GM23338 (cell line): ENCODE measurements at places on chromosomes 1 and 21. TPM values are rescaled to one million over a fixed set of nuclear protein-coding genes. Genes with fewer than 3 reads are reported as not detected.

Gene HAO2
- not detected in 2 replicates for total RNA-seq

Gene LRRC7
- total RNA-seq, result not detected in 2 replicates

Gene VWA1
- 21.9 and 31.5 TPM in 2 replicates for total RNA-seq

Gene FAM177B
- not detected in 2 replicates for total RNA-seq

DNA sequence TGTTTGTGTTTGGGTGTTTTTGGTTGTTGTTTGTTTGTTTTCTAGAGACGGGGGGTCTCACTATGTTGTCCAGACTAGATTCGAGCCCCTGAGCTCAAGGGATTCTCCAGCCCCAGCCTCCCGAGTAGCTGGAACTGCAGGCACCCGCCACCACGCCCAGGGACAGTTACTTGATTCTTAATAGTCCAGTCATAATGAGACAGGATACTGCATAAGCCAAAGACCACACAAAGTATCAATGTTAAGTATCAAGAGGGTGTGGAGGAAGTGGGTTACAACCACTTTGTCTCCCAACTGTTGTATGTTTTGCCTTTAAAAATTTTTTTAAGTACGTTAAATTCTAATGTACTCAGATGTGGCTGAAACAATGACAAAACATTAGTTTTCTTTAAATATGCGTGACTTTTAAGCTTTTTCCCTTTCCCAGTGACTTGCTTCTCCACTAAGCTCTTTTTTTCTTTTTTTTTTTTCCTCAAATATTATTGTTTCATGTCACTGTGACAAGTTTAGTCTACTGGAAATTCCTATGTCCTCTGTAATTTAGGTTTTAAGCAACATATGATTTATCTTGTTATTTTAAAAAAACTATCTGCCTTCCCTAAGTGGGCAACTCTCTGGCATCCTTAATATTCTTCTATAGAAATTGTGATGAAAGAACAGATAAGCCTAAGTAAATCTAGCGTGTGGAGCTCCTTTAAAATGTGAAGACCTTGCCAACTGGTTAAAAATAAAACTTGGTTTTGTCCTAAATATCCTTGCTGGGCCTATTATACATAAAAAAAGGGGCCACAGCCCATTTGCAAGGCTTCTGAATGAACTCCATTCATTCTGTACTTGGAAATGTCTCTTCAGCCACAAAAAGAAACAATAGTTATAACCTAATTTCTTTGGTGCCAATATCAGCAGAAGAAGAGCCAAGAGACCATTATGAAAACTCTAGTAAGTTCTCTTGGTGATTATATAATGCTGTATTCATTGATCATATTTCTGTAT lies 56.2 kb upstream of the DPH5 start:
- DNase-seq, result no peak

DNA sequence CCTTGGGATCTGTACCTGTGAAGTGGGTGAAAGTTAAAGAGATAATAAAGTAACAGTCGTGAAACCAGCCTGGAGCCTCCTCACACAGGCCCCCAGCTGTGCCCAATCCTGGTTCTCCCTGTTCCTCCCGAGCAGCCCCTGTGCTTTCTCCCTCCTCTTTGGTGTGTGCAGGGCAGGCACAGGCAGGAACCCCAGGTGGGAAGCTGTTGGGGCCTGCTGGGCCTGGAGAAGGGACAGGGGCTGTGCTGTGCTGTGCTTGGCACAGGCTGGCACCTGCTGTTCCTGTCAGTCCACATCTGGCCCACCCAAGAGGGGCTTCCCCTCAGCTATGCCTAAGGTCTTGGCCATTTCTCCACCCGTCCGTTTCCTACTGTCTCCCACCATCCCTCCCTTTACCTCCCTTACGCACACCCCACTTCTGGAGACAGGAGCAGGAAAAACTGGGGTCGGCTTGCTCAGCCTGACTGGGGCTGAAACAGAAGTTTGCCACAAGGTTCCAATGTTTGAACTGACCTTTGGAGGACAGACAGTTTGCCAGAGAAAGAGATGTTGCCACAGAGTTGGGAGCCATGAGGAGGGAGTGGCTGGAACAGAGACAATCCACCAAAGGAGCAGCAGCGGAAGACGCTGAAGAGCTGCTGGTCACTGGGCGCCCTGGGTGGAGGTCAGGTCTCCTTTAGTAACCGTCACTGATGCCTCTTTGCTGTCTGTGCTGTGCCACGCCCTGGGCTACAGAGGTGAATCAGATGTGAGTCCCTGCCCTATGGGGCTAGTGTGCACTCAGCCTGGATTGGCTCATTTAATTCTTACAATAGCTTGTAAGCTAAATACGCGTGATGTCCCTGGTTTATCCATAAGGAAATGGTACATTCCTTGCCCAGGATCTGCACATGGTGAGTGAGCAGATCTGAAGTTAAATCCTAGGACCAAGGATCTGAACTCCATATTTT lies 18.8 kb upstream of the ARTN start:
- no peak for DNase-seq

- no peak for DNase-seq
These were observed 33.3 kb downstream of the RUNX3 start for GRCh38 chr1:24896596-24897262.

GRCh38 chr1:47587891-47588582 lies 150.2 kb downstream of the FOXD2 start:
- no peak for DNase-seq

DNA sequence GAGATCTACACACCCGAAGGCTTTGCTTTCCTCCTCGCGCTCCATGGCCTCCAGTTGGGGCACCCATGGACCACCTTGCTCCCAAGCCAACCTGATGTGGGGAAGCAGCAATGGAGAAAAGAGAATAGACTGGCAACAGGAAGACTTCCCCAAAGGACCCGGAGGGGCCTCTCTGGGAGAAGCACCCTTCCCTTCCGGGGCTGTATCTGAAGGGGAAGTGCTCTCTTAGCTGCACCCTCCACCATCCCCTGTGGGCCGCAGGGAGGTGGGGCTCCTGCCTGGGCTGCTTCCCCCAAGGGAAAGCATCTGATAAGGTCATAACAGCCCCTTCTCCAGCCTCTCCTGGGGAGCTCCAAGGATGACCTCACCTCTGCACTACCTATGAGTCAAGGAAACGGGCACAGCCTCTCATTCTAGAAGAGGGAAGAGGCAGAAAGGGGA lies 100.2 kb downstream of the RIPK4 start:
- no peak for DNase-seq

- no peak for DNase-seq
These were observed 48.1 kb downstream of the TENT5C start for GRCh38 chr1:117653732-117654492.
